Mucosa of descending colon (tissue), 3 donors: ENCODE measurements at places on chromosomes 7 and 10. TPM values are rescaled to one million over a fixed set of nuclear protein-coding genes. Genes with fewer than 3 reads are reported as not detected.

NME8 gene
- total RNA-seq: not detected

EPDR1 gene
- total RNA-seq: 25.8 TPM

DNA sequence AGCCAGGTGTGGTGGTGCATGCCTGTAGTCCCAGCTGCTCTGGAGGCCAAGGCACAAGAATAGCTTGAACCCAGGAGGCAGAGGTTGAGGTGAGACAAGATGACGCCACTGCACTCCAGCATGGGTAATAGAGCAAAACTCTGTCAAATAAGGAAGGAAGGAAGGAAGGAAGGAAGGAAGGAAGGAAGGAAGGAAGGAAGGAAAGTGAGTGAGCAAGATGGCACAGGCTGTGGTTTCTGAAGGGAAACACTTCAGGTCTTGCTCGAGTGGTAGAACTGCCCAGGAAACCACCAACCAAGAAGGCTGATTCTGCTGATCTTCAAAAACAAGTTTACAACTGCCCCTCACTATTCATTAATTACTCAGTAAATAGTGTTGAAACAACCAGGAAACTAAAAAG, 45.2 kb downstream of the EZH2 start:
- no peak for DNase-seq

GRCh38 chr10:612696-613095, 76.8 kb downstream of the DIP2C start:
- peak; percentile 26 for DNase-seq

PDCD4 gene
- total RNA-seq: 290 TPM

GRCh38 chr10:52313256-52313932, 687 bp upstream of the DKK1 start:
- DNase-seq: no peak

- DNase-seq: no peak
Measured at GRCh38 chr10:120738658-120739057, 112.5 kb upstream of the WDR11 start.

PRKAG2 gene
- 42.4 TPM for total RNA-seq

MBL2 gene
- not detected for total RNA-seq

GRCh38 chr10:4867109-4867519, 41.1 kb downstream of the AKR1E2 start:
- DNase-seq: no peak

TAS2R5 gene
- total RNA-seq: 2.4 TPM

GRCh38 chr7:123231021-123232000, 31.5 kb upstream of the SLC13A1 start:
- no peak for DNase-seq

DNA sequence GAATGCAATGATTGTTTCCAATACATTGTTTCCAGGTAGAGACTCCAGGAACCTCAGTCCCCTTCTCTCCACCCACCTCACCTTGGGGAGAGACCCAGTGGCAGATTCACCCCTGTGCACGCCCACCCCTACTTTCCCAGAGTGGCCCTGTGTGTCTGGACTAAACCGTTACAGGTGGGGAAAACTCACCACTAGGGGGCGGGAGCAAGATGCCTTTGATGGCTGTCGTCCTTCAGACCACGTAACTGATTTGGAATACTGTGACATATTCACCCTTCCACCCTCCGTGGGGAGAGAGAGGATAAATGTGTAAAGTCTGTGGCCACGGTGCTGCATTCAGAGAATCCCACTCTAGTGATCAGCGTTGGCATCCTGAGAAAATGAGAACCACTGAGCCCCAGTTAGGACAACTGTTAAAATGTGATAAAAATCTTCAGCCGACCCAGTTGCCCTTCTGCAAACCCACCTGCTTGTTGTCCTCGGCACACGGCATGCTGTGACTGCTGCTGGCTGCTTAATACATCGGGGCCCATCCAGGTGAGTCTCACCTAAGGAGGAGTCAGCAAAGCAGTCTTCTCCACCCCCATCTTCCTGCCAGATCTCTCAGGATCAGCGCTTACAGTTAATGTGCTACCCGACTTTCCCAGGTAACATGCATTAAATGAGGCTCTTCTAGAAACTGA, 41.5 kb upstream of the NMT2 start:
- DNase-seq: no peak

GRCh38 chr10:21649454-21649872, 115.4 kb downstream of the MLLT10 start:
- DNase-seq: no peak

CALCR gene
- not detected for total RNA-seq

CPN1 gene
- not detected for total RNA-seq

GRCh38 chr10:21638681-21639080, 104.6 kb downstream of the MLLT10 start:
- no peak for DNase-seq

MSS51 gene
- total RNA-seq: 2.7 TPM

GRCh38 chr7:111080495-111081105, 10.3 kb upstream of the LRRN3 start:
- DNase-seq: no peak

CDK14 gene
- 5.6 TPM for total RNA-seq

DNA sequence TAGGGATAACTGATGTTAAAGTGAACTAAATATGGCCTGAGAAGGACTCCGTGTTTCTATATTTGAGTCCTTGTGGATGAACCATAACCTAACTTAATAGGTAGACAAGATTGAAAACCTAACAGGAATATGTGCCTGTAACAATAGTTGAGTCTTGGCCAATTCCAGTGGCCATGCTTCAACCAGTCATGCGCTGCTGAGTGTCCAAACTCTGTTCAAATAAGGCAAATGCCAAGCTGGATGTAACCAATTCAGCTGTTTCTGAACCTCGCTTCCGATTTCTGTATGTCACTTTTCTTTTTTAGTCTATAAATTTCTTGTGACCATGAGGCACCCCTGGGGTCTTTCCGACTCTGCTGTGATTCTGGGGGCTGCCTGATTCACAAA, 608.2 kb downstream of the GALNT17 start:
- DNase-seq: no peak

DNA sequence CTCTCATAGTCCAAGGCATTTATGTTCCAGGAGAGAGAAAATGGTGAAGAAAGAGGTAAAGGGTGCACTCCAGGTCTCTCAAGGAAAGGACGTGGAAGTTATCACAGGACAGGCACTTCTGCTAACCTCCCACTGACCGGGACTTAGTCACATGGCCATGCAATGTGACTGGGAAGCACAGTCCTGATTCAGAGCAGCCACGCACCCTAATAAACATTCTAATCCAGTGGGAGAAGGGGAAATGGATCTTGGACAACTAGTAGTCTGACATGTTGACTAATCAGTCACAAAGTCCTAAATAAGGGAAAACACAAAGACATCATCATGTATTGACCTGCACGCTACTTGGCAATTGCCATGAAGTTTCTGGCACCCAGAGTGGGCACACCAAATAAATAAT, 417.5 kb upstream of the ZMIZ1 start:
- DNase-seq: no peak

GRCh38 chr7:54783952-54784351, 24.9 kb upstream of the SEC61G start:
- no peak for DNase-seq

DNA sequence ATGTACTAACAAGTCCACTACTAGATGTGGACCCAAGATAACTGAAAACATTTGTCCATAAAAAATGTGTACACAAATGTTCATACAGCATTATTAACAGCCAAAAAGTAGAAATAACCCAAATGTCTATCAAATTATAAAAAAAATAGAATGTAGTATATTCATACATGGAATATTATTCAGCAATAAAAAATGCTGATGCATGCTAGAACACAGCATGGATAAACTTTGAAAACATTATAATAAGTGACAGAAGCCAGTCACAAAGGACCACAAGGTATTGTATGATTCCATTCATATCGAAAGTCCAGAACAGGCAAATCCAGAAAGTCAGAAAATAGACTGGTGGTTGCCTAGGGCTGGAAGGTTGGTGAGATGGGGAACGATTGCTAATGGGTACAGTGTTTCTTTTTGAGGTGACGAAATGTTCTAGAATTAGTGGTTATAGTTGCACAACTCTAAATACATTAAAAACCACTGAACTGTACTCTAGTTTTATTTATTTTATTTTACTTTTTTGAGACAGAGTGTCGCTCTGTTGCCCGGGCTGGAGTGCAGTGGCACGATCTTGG, 43.3 kb upstream of the ANLN start:
- DNase-seq: no peak

ABCA13 gene
- 0.43 TPM for total RNA-seq

SEC31B gene
- 14.0 TPM for total RNA-seq

MMP21 gene
- not detected for total RNA-seq

- no peak for DNase-seq
Measured at GRCh38 chr10:112807013-112807412, 143.0 kb upstream of the TCF7L2 start.

- DNase-seq: no peak
Measured at GRCh38 chr10:72712136-72712535, 20.2 kb downstream of the MCU start.
